ENCODE measurements at places on chromosomes 4 and X.
A peak's percentile ranks its signal among the peaks of the same experiment; 100 is the strongest.

GRCh38 chrX:107721318-107721717 is 54.3 kb downstream of the TSC22D3 start:
- DNase-seq: no peak

- DNase-seq: no peak
These were observed at the start of gene DUSP9 for GRCh38 chrX:153646620-153647373. DUSP9 (plus strand) TSS chrX:153647203; CDS start chrX:153647954, 751 bp downstream.

DNA sequence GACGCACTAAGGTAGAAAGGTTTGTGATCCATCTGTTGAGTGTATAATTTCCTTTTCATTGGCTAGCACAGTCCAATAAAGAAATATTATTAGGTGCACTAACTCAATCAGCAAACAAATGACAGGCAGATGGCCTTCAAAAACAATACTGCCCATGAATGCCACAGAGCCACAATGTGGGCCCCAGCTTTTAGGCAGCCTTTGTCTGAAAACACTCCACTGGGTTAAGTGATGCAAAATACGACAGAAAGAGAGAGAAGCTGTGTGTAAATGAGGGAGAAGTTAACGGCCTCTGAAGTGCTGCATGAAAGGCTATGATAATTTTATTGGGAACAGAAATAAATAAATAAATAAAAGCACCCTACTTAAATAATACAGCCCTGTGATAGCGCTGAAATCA is 274.6 kb downstream of the NKX6-1 start:
- no peak for DNase-seq

DNA sequence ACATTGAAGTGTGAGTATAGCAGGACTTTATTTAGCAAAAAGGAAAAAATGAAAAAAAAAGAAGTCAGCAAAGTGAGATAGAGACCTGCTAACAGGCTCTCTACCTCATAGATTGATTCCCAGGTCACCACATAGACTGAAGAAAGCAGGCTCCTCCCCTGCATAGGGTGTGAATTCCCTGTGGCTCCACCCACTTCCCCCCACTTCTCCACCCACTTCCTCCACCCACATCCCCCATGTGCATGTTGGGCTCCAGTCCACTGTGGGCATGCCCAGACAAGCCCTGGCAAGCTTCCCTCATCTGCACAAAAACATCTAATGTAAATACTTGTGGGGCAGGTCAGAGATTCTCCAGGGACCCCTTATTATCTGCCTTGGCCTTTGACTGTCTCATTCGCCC is 97.8 kb downstream of the TMEM47 start:
- no peak for DNase-seq

- no peak for DNase-seq
These were observed 372.1 kb downstream of the BMPR1B start for GRCh38 chr4:95129821-95130311.

- DNase-seq: no peak
These were observed 60.2 kb downstream of the MTMR1 start for GRCh38 chrX:150753357-150753756.

- peak; percentile 70 for DNase-seq
These were observed 86.6 kb upstream of the NPNT start for GRCh38 chr4:105808750-105809041.

DNA sequence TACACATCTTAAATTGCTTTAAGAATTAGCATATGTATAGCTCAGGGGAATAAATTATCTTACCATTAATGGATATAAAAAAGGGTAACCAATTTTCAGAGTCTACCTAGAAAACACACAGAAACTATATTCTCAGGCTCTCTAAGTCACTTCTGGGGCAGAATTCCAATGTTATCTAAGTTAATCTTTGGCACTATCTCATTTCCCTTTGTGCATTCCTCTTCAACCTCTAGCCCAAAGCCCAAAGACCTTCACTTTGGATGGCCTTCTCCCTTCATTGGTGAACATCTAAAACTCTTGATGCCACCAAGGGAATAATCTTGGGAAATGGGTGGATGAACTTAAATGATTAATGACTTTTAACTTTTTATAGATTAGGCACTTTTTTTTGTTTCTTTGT is 108.3 kb downstream of the APBB2 start:
- no peak for DNase-seq

- no peak for DNase-seq
These were observed 27.5 kb upstream of the SMS start for GRCh38 chrX:21912989-21913388.
